ENCODE measurements at places on chromosomes 6 and 20. TPM values are rescaled to one million over a fixed set of nuclear protein-coding genes. Genes with fewer than 3 reads are reported as not detected.

DNA sequence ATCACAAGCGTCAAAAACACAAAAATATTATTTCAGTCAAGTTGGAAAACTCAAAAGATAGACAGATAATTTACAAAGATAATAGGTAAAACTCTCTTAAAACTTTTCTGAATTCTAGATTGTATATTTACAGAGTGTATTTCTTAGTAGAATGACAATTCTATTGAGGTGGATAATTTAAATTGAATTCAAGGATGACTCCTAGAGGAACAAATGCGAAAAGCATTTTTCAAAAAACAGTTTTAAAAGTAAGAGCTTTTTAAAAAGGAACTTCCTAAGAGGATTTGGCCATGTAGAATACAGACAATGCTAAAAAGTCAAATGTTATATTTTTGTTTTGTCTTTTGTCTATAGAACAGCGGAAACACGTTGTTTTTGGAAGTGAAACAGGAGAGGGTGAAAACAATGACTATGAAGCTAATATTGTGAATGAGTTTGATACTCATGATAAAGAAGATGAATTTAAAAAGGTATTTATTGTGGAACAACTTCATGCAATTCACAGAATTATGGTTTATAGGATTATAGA, 90.1 kb downstream of the DNAH8 start:
- ATAC-seq, result no peak

GRCh38 chr6:100346203-100346602, 118.5 kb downstream of the SIM1 start:
- no peak for ATAC-seq

DNA sequence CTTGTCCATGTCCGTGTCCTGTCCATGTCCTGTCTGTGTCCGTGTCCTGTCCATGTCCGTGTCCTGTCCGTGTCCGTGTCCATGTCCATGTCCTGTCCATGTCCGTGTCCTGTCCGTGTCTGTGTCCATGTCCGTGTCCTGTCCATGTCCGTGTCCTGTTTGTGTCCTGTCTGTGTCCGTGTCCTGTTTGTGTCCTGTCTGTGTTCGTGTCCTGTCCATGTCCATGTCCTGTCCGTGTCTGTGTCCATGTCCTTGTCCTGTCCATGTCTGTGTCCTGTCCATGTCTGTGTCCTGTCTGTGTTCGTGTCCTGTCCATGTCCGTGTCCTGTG, 55.0 kb upstream of the BHLHE23 start:
- no peak for ATAC-seq

GRCh38 chr20:12177657-12178293, 260.1 kb downstream of the BTBD3 start:
- ATAC-seq, result no peak

DNA sequence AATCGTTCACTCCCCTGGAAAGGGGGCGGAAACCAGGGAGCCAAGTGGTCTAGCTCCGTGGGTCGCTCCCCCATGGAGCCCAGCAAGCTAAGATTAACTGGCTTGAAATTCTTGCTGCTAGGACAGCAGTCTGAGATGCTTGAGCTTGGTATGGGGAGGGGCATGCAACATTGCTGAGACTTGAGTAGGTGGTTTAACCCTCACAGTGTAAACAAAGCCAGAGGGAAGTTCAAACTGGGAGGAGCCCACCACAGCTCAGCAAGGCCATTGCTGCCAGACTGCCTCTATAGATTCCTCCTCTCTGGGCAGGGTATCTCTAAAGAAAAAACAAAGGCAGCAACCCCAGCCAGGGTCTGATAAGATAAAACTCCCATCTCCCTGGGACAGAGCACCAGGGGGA, 43.2 kb downstream of the COL21A1 start:
- ATAC-seq, result no peak

WFDC10B gene
- total RNA-seq, result not detected
